ENCODE measurements at places on chromosomes 6 and 20.

- DNase-seq: no peak
These were observed 223.6 kb downstream of the TTLL2 start for GRCh38 chr6:167548451-167548850.

GRCh38 chr6:83908813-83909212 lies 49.3 kb downstream of the CYB5R4 start:
- no peak for DNase-seq

- DNase-seq: no peak
These were observed 135.0 kb upstream of the MAN1A1 start for GRCh38 chr6:119484598-119484997.

GRCh38 chr6:712805-713204 lies 19.9 kb upstream of the EXOC2 start:
- DNase-seq: no peak

- no peak for DNase-seq
These were observed 106.3 kb downstream of the CENPW start for GRCh38 chr6:126446248-126446647.

DNA sequence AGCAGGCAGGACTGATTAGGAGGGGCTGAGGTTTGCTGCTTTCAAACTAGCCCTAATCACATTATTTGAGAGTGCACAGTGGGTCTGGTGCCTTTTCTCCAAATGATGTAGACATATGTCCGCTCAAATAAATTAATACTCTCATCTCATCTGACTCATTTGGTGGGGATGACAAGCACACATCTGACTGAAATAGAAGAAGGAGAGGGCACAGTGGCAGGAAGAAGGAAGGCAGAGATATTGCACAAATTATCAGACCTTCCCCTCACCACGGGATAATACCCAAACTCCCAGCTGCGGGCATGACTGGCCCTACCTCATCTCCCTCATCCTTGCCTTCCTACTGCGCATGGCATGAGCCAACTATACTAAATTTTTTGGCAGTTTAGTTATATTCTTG lies 33.9 kb upstream of the TNFRSF21 start:
- no peak for DNase-seq

DNA sequence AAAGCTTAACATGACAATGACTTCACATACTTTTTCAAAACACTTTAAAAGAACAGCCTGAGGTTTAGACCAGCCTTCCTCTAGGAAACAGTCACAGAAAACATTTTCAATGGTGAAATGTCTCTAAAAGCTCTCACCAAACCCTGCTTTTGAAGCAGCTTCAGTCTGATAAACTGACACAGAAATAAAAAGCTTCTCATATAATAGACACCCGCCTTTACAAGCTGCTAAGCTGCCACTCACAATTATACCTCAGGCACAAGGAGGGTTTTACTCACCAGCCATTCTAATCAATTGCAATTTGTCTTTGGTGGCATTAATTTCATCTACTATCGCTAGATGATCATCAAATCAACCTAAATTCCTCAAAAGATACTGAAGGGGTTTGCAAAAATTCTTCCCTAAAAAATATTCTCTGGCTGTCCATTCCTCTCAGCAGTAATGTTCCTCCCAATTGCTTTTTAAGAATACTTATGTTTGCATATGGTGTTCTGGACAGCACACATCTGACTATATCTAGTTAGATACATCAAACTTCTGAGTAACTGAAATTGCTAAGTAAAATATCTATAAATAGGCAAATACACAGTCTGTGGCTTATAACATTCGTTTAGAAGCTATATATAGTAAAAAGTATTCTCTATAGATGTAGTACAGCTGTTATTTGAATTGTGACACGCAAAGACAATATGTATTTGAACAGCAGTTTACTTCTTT lies 29.4 kb downstream of the KIF13A start:
- DNase-seq: no peak

- DNase-seq: no peak
These were observed 449.8 kb upstream of the RNF217 start for GRCh38 chr6:124512431-124512830.

DNA sequence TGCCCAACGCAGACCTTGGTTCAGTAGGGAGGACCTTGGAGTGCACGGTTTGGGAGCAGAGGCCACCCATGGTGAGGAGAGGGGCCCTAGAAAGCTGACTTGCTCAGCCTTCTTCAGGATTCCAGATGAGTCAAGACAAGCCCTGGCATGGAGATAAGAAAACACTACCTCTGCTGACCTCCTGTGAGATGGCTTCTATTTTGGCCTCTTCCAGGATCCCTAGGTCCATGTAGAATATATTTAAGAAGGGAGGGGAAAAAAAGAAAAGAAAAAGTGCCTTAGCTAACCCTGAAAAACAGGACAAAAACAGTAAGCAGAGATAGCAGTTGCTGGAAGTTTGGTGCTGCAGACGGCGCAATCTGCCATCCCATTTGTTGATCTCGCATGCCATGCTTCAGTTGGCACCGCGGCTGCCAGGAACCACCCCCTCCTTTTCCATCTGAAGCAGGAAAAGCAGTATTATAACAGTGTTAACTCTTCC lies 100.0 kb downstream of the ARMC2 start:
- DNase-seq: no peak

DNA sequence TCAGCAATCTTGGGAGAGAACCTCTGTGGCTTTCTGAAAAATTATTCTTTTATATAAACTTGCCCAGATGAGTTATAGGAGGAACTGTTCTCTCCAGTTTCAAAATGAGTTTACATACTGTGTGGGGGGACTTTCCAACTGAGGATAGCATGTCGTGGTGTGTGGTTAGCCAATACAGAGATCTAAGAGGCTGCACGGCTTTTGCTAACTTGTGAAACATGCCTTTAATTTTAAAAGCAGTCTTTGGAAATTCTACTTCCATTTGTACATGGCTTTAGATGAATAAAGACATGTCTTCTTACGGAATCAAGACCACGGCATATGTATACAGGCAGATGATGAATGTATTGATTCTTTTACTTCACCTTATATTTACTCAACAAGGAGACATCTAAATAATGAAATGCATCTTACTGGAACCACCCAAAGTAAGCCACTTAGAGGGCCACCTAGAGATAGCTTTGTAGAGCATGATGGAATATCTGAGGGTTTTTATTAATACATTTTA lies 39.8 kb downstream of the HIVEP1 start:
- peak; percentile 72 for DNase-seq

DNA sequence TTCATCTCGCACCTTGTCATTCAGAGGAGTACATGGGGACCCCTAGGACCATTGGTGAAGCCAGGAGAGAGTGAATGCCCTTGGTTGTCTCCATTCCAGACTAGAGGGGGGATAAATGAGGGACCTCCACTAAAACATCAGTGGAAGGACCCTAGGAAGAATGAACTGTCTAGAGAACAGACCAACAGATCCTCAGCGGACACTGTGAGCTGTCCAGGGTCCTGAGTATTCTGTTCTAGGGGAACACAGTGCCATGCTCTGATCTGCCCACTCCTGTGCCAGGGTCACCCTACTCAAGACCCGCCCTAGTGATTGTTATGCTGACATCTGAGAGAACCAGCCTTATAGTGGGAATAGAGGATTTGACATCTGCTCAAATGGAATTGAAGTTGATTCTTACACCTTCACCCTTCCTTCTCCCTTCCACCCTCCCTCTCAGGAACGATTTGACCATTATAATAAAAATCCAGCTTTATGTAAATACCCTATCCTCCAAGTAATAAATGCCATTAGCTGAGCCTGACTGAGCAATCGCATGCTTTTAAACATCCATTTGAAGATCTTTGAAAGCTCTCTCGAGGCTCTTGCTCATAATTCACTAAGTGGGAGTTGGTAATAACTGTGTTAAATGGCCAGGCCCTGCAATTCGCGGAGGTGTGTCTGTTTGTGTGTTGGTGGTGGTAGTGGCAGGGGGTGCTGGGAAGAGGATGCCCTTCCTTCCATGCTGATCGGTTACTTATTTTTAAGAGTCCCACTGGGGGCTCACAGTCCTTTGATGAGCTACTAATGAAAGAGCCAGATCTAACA lies 43.6 kb upstream of the SLC32A1 start:
- peak; percentile 19 for DNase-seq

DNA sequence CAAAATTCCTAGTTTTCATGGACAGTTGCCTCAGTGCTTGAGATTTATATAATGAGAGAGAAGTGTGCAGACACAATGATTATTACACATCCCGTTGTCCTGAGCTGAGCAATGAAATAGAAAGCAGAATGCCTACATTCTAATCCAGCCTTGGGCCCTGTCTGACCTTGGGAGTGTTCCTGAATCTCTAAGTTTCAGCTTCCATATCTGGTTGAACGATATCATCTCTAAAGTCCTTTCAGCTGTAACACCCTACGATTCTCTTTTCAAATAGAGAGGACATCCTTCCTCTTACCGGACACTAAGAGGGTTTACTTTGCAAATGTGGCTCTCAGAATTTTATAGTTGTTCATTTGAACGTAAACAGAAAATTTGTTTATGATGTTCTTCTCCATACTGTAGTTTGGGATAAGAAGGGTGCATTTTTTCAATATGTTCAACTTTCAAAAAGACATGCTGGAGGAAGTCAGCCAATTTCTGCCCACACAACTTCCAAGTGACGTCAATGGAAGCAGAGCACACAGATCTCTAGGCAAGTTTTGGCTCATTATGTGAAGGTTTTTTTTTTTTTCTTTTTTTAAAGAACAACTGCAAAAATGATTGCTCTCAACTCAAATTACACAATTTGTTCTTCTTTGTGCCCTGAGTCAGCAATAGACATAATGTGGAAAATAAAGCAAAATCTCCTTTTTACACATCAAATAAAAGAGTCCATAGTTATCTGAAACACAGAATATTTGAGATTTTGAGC lies 50.4 kb downstream of the PDE7B start:
- peak; percentile 16 for DNase-seq

- DNase-seq: no peak
These were observed 16.3 kb downstream of the GTSF1L start for GRCh38 chr20:43710370-43711044.

DNA sequence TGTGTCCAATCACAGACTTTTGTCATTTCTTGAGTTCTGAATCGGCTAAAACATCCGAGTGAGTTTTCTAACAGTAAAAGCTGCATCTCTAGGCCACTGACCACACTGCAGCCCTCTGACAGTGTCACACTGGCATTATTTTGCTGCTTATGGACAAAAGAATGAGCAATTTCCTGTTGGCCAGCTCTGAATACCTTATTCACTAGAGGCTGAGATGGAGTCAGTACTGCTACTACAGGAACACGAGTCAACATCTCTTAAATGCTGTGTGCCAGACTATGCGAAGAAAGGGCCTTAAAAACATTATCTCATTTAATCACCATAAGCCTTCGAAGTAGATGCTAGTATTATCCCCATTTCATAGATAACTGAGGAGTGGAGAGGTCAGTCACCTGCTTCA lies 42.5 kb upstream of the IPCEF1 start:
- no peak for DNase-seq

GRCh38 chr6:44701637-44702101 lies 314.2 kb downstream of the CDC5L start:
- no peak for DNase-seq

GRCh38 chr20:45282700-45283550 lies 23.7 kb upstream of the RBPJL start:
- no peak for DNase-seq

DNA sequence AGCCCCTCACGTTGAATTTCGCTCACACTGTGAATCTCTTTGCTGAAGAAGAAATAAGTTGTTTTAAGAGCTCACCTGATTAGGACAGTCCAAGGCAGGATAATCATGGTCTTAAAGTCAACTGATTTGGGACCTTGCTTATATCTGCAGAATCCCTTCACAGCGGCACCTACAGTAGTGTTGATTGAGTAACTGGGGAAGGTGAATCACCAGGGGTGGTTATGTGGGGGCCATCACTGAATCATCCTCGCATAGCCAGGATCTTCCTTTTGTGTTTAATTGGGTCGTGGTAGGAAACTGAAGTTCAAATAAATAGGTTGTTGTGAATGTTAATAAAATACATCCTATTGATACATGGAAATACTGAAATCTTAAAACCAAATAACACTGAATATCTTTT lies 20.2 kb upstream of the MICA start:
- peak; percentile 25 for DNase-seq

DNA sequence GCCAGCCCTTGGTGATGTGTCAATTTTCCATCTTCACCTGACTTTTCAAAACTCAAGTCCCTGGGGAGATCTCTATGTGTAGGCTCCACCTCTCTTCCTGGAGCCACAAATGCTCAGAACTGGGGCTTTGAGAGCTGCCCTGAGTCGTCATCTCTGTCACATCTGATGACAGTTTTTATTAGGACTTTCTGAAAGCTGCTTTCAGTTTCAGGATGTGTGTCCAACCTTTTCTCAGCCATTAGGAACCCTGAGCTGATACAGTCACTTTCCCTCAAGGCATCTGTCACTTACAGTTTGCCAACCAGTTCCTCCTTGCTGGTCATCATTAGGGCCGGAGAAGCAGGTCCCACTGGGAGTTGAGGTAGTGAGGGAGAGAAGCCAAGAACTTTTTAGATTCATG lies 365.9 kb upstream of the CHD6 start:
- DNase-seq: no peak

GRCh38 chr6:86683132-86683908 lies 254.0 kb upstream of the HTR1E start:
- DNase-seq: no peak

DNA sequence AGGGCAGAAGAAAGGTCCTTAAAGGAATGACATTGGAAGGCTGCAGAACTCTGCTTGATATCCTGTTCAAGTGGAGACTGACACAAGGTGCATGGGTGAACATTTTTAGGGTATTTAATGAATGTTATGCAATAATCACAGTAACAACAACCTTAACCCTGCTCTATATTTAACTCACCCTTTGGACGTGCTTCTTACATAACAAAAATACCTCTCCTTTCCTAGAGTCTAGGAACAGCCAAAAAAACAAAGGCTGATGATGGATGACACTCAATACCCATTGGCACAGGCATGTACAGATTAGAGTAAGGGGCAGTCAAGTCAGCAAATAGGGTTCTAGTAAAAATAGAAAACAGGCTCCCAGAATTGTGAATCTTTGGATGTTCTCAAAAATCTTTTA lies 30.6 kb downstream of the ROS1 start:
- DNase-seq: no peak

Data from activated T-cell treated with anti-CD3 and anti-CD28 coated beads, Interleukin-2, amount 50 U/mL, for 72 hours (primary cell).